ENCODE measurements at places on chromosomes 4 and X.

DNA sequence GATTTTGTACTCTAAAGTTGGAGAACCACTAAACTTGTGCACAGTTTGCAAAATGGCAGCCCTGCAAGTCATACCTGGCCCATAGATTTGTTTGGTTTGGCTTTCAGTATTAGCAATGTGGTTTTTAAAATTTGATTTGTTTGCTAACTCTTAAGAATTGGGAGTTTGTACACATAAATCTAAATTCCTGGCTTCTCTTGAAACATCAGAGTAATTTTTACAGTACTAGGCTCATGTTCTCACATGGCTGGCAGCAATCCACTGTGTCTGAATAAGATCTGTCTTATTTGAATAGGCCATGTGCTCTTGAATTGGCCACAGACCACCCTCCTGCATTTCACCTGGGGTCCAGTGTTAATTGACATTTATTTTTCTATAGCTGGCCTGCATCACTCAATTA is 21.3 kb downstream of the DIAPH2 start:
- DNase-seq = no peak

DNA sequence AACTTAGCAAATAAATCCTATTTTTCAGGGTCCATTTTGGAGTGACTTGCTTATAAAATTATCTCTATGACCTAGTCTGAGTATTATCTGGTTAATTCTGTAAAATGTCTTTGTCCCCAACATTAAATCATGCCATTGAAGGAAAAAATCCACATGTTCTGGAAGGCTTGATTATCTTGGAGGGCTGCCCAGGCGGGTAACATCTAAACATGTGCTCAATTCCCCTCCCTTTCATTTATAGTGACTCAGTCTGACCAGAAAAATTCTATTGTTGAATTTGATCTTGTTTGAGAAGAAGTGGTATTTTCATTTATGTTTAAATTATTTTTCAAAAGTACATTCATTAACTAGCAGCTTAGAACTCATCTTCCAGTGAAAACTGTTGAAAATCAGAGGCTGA is 55.4 kb upstream of the SLC10A7 start:
- no peak for DNase-seq

- no peak for DNase-seq
Measured at GRCh38 chr4:100926039-100926717, 408.4 kb upstream of the EMCN start.

GRCh38 chr4:8874896-8875680 is 3.4 kb upstream of the HMX1 start:
- no peak for DNase-seq

- DNase-seq = no peak
Measured at GRCh38 chr4:188110741-188111471, 1.5 kb upstream of the TRIML2 start.

GRCh38 chr4:22463179-22463578 is 52.7 kb downstream of the ADGRA3 start:
- DNase-seq = no peak

- no peak for DNase-seq
Measured at GRCh38 chrX:77444545-77444944, 2.6 kb upstream of the FGF16 start.

- DNase-seq = no peak
Measured at GRCh38 chr4:2248821-2249261, 6.9 kb upstream of the HAUS3 start.

GRCh38 chr4:138833974-138834373 is 181.6 kb upstream of the NOCT start:
- DNase-seq = no peak

DNA sequence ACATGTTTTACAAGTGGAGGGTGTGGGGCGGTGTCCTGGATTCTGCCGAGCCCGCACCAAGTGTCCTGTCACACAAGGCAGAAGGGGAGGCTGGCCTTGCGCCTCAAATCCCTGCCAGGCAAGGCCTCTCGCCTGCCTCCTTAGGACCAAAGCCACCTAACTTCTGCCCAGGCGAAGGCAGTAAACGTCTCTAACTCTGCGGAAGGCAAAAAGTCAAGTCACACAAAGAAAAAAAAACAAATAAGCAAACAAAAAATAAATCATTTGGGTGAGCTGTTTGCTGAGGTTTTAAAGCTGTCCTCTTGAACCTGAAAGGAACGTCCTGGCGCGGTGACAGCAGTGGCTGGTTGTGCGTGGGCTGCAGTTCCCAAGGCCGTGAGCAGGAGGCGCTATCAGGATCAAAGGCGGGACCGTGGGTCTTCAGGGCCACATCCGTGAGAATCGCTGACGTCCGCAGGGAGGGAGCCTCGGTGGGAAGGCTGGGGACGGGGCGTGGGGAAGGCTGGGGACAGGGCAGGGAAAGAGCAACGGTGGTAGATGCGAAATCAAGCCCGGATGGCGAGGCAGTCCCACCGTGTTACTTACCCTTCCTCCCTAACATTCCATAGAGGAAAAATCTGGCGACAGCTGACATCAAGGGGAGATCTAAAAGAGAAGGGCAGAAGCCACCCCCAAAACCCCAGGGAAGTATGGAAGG is 99.1 kb downstream of the TRAPPC11 start:
- DNase-seq = no peak

GRCh38 chr4:139726615-139727014 is 61.0 kb downstream of the MGST2 start:
- no peak for DNase-seq

- no peak for DNase-seq
Measured at GRCh38 chrX:38970074-38970473, 168.8 kb downstream of the MID1IP1 start.

DNA sequence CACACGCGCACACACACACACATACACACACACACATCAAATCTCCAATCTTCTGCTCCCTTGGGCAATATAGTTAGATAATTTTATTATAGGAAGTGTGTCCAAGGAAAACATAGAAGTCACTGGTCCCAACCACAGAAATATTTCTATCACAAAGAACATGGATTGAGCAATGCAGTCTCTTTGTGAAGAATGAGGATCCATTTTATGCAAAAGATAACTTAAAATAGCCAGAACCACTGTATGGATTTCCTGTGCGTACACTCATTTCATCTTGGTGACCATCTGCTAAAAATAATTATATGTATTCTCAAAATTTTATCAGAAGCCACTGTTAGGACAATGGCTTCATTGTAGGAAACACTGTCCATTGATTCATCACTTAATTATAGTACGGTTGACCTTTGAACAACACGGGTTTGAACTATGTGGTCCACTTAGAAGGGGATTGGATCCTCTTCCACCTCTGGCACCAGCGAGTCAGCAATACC is 169.6 kb upstream of the MXRA5 start:
- no peak for DNase-seq

DNA sequence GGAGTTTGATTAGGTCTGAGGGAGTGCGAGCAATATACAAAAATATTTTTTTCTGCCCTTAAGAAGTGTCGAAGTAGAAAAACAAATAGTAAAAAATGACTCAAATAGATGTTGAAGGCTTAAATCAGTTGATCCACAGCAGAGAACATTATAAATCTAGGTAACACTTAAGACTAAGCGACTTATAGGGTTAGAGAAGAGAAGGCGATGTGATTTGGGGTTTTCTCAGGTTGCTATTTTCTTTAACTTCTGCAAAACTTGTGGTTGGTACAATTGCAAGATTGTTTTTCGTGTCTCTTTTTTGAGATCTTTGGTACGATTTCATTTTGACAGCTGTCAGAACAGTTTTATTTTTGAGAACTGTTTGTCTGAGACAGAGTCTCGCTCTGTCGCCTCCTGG is 1479.5 kb downstream of the PCDH7 start:
- DNase-seq = no peak

- DNase-seq = no peak
Measured at GRCh38 chrX:40201329-40201885, 103.6 kb upstream of the BCOR start.

GRCh38 chr4:83238393-83239248 is 46.0 kb downstream of the COQ2 start:
- DNase-seq = no peak

DNA sequence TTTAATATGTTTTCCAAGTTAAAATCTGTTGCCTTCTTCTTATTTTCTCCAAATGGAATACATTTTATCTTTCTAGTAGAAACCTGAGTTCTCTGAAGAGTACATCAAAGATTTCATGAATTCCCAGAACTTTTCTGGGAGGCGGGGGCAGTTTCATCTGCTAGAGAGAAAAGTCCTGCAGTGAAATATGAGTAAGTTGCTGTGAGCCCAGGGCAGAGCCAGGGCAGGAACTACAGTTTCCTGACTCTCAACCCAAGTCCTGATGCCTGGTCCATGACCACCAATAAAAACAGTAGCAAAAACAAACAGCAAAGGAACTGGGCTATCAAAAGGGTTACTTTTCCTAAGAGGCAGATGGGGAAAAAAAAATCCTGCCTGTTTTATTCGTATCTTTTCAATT is 239.4 kb upstream of the CTSO start:
- no peak for DNase-seq

GRCh38 chrX:142898164-142898563 is 127.6 kb upstream of the SPANXN4 start:
- no peak for DNase-seq

DNA sequence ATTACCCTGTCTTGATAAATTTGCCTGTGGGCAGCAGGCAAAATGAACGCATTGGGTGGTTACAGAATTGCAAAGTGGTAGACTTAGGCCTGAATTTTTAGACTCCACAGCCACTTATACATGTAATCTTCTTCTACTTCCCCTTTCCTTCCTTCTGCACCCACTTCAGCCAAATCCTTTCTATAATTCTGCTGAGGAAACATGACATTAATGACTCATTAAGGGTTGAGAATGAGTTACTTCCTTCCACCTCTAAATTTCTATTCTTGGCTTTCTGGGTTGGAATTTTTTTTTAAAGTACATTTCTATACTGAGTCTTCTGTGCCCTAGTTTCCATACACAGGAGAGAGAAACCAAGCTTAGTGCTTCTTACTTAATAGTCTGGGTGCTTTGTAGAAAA is 10.1 kb downstream of the PAPSS1 start:
- no peak for DNase-seq

DNA sequence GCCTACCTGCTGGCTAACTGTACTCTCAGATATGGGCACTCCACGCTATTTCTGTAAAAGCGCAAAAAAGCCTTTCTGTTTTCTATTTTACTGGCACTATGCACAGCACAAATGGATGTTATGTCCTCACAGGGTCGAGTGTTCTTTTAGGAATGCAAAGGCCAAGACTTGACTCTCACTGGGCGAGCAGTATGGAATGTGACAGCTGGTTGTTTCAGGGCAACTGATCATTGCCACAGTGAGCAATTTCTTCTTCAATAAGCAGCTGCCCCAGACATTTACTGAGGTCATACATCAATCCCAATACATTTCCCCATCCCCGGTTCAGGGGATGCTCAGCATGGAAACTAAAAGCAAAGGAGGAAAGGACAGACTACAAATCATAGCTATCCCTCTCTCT is 58.2 kb downstream of the PDE5A start:
- no peak for DNase-seq

- DNase-seq = no peak
Measured at GRCh38 chrX:108732630-108733321, 3.6 kb downstream of the IRS4 start.

DNA sequence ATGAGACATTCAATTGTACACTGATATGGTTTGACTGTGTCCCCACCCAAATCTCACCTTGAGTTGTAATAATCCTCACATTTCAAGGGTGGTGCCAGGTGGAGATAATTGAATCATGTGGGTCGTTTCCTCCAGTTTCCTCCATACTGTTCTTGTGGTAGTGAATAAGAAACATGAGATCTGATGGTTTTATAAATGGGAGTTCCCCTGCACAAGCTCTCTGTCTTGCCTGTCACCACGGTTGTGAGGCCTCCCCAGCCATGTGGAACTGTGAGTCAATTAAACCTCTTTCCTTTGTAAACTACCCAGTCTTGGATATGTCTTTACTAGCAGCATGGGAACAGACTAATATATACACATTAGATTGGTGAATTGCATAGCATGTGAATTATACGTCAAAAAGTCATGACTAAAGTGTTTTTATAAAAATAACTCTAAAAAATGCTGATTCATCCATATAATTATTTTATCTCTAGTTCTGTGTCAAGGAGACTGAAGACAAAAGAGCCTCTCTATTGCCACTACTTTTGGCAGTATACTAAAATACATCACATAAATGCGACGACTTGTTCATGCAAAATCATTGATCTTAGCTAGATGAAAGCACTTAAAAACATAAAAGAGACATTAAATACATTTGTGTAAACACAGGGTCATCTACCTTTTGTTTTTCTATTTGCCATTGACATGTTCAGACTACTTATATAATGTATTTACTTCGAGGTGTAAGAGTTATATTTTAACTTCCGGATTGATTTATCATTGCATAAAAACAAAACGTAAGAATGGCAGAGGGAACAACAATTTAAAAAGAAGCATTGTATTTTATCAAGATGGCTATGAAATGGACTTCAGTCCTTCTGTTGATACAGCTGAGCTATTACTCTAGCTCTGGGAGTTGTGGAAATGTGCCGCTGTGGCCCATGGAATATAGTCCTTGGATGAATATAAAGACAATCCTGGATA is 50.1 kb downstream of the YTHDC1 start:
- DNase-seq = no peak

DNA sequence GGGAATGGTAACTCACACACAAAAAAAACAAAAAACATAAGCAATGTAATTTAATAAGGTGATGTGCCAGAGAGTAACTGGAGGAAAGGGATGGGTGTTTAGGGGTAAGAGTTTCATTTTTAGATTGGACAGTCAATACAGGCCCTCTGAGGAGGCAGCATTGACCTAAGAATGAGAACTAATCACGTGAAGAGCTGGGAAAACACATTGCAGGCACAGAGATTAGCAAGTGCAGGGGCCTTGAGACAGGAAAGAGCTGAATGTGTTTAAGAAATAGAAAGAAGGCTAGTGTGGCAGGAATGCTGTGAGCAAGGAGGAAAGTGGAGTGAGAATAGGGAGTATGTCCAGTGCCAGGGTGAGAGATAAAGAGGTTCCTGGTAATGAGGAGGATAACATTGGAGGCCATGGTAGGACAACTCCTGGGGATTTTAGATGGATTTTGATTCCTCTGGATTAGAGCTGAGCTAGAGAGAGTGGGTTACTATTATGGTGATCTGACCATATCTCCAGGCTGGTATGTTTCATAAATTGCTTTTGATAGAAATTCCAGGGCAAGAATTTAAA is 17.6 kb downstream of the PDLIM5 start:
- no peak for DNase-seq
